ENCODE measurements at places on chromosomes 2 and 18.

- DNase-seq, result no peak
Measured at GRCh38 chr2:211259831-211260476, 703.6 kb downstream of the CPS1 start.

- no peak for DNase-seq
Measured at GRCh38 chr18:36298126-36298741, 721 bp downstream of the FHOD3 start.

GRCh38 chr2:195663007-195663406 is 6.0 kb downstream of the SLC39A10 start:
- no peak for DNase-seq

DNA sequence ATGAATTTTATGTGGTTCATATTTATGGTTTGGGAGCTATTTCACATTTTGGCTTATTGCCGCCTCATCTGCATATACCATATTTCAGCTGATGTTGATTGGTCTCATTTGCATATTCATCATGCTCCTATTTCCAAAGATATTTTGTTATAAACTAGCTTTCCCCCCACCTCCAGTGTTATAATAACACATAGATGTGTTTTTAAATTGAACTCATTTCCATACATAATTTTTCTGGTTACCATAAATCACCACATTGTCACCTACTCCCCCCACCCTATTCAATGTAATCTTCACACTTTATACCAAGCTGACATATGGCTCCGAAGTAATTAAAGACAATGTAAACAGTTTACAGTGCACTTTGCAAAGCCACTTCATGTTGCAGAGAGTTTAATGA is 101.2 kb downstream of the FSHR start:
- no peak for DNase-seq

GRCh38 chr2:197387179-197387578 is 47.6 kb downstream of the SF3B1 start:
- DNase-seq, result no peak

DNA sequence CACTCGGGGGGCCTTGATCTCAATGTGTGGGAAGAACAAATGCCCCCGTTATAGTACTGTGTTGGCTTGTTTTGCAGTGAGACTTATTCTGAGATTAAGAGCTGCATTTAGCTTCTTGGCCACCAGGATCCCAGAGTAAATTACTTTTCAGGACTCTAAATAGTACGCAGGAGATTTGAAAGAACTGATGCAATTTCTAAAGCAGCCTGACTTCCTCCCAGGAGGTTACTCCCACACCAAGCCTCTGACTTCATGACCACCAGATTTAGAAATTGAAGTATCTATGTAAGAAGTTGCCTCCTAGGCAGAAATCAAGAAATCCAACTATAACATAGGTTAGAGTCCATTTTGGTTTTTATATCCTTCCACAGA is 67.0 kb downstream of the FEZ2 start:
- no peak for DNase-seq

DNA sequence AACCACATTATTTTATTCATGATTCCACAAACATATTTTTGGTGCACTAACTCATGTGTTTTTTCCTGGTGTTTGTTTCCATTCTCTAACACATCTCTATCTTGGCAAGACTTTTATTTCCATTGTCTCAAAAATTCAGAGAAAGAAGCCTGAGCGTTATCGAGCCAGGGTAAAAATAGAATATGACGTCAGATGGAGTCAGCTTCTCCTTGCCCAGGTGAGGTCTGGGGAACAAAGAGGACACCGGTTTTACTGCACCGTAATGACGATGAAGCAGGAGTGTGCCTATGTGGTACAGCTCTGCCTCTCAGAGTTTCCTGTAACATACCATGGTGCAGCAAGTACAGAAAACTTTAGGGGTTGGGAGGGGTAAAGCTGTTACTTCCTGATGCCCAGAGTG is 661.6 kb downstream of the PLCL1 start:
- no peak for DNase-seq

- DNase-seq, result no peak
Measured at GRCh38 chr2:225020168-225020849, 22.0 kb downstream of the DOCK10 start.

- no peak for DNase-seq
Measured at GRCh38 chr2:152222975-152223637, 47.5 kb upstream of the STAM2 start.

- no peak for DNase-seq
Measured at GRCh38 chr2:238486123-238486848, 59.6 kb downstream of the ASB1 start.

GRCh38 chr2:45962177-45962921 is 310.9 kb downstream of the PRKCE start:
- DNase-seq, result no peak

DNA sequence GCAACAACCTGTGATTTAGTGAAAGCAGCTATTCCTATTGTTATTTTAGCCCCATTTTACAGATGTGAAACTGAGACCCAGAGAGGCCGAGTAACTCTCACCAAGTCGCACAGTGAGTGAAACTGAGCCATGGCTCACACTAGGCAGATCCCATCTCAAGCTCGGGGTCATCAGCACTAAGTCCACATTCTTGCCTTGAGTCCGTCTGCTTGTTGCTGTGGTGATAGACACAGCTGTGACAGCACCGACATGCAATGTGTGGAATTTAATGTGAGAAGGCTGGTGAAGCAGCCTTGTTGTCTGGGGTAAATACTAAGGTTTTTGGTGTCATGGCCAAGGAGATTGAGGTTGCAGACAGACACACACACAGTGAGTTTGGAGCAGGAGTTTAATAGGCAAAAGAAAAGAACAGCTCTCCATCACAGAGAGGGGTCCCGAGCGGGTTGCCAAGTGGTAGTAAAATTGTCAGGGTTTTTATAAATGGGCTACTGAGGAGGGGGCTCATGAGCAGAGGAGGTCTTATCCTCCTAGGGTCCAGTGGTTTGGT is 40.2 kb upstream of the GMCL1 start:
- no peak for DNase-seq

DNA sequence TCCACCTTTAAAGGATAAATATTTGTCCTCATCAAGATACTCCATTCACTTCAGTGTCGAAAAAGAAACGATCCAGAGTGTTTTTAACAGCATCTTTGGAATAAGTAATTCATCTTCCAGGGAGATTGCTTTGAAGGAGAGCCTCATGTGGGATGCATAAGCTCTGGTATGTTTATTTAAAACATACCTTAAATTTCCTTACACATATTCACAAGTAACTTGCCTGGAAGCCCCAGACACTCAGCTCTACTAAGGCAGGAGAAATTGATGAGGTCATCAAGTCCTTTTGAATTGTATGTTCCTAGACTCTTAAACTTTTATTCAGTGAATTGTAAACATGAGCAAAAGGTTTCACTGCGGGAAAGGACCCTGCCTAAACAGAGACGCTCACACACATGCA is 103.0 kb downstream of the CDK15 start:
- no peak for DNase-seq

- no peak for DNase-seq
Measured at GRCh38 chr2:123808243-123808642, 216.8 kb upstream of the CNTNAP5 start.

DNA sequence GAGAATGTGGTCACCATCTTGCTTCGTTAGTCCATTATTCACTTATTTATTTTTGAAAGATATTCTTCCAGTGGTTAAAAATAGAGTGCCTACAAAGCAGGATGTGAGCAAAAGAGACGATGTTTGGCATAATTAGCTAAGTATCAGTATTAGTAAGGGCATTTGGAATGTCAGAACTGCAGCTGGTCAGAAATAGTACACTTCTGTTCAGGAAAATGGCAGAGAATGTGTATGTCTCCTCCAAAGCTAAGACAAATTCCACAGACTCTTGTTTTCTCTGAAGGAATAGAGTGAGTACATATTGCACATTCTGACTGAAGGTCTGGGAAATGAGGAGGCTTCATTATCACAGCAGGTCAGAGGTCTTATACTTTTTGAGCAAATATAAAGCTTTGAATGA is 209.0 kb downstream of the L3MBTL4 start:
- no peak for DNase-seq

DNA sequence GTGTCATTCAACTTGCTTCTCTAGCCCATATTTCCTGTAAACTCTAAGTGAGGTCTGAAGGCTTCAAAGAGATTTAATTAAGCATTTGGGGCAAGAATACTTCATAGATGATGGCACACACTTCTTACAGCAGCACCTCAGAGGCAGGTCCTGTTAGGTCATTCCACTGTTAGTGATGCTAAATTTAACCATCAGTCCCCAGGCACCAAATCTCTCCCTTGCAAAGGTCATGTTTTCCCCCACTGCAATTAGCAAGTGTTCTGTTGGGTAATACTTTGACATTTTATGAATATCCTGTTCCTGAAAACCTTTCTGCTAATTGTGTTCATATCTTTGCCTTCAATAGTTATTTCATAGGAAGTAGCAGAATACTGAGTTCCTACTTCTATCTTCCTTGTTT is 117.0 kb downstream of the STK39 start:
- DNase-seq, result no peak

DNA sequence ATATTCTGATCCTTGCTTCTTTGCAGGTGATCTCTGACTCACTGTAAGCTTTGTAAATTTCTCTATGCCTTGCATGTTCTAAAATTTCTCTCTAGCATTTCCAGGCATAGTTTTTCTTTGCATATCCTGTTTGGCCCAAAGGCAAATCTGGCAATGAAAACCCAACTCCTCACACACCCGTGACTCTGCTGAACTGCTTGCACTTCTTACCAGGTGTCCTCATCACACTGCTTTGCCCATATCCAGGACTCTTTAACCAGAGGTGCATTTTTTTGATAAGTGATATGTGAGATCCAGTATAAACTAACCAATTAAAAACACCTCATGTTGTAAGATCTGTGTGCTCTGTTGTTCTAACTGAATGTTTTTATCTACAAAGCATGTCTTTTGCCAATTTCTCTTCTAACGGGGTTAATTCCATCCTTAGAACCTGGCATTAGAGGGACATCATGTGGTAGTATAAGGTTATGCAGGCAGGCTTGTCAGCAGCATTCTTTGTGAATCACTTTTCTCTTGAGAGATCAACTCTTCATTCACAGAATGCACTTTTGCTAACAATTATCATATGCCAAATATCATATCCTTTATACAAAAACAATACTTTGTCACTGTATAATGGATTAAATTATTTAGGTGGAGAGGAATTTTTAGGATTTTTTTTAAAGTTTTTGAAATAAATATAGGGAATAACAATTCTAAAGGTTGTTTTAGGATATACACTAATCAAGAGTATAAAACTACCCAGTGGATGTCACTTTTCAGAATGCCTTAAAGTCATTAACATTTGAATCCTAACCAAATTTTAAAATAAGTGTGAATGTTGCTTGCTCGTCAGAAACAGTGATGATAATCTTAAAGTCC is 20.8 kb upstream of the TMX3 start:
- no peak for DNase-seq

GRCh38 chr2:172864182-172864581 is 128.5 kb downstream of the RAPGEF4 start:
- DNase-seq, result peak; percentile 6

DNA sequence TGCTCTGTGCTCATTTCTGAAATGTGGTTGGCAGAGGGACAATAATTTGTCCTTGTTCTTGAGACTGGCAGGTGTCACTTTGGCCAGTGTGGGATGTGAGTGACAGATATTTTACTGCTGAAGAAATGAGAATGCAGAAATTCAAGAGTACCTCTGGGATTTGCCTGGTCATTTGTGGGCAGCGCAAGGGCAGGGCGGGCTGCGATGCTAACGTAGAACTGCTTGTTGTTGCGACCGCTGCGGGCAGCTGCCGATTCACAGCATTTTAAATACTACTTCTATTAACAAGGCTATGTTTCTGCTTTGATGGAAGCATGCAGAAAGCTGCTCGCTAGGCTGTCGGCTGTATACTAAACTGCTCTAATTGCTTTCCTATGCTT is 268.6 kb downstream of the FIGN start:
- no peak for DNase-seq

DNA sequence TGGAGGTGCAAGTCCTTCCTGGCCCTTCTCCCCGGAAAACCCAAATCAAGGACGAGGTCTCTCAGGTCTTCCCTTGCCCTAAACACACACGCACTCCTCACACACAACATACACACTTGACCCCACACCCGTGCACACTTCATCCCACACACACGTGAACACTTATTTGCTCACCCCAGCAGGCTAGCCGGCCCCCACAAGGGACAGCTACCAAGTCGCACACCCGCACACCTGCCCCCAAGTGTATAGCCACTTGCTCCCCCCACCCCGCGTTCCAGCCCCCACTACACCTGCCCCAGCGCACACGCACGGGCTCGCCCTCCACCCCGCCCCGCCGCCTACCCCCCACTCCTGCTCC is 359 bp downstream of the TGFBRAP1 start:
- peak; percentile 9 for DNase-seq

GRCh38 chr2:176931588-176932563 is 280.7 kb upstream of the HNRNPA3 start:
- DNase-seq, result no peak

DNA sequence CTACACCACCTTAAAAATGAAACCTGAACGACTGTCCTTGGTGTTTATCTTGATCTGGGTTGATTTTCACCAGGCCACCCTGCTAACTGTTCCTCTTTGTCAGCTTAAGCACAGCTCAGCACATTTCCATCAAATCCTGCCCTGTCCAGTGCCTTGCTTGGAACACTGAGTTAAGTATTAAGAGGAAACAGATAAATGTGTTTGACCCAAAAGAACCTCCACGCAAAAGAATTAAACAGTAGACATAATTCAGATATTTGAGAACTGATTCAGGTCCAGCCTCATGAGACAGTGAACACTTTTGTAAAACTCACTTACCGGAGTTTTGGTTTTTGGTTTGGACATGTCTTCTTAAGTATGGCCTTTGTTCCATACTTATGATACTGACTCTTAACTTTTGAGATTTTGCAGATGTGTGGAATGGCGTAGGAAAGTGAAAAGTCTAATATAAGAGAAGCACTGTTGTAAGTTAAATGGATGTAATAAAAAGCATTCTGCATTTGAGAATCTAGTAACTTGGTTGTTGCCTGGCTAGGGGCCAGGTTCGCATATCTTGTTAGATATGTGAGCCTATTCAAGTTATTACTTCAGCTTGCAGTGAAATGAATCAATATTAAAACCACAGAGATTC is 88.9 kb upstream of the SERPINE2 start:
- DNase-seq, result no peak

DNA sequence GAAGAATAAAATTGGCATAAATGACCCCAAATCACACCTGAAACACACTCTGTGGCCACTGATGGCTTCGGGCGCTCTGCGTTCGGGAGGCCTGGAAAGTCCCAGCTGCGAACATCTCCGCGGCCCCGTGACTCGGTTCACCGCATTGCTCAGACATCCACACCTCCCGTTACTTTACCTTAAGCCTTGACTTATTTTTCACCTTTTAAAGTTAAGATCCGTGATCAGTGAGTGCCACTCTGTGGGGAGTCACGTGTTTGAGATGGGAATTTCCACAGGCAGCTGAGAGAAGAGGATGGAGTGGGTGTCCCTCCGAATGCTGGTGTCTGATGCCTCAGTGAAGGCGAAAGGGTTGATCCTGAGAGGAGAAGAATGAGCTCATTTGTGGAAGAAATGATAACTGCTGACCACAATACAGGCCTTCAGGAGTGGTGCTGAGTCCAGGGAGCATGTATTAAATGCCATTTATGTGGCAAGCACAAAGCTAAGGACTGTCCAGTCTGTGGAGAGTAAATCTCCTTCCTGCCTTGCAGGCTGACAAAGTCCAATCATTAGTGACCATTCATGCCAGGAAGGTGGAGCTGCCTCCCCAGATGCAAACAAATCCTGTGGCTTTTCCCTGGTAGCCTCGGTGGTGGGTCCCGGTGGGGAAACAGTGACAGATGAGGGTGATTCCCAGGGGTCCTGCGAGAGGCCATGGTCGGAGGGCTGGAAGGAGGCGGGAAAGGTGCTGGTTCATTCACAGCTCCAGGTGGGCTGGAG is 168.8 kb downstream of the RTP5 start:
- no peak for DNase-seq
